Activated gamma-delta T cell treated with Interleukin-2 at 50 U/mL for 16 hours (primary cell): ENCODE measurements at places on chromosomes 5 and 9.

DNA sequence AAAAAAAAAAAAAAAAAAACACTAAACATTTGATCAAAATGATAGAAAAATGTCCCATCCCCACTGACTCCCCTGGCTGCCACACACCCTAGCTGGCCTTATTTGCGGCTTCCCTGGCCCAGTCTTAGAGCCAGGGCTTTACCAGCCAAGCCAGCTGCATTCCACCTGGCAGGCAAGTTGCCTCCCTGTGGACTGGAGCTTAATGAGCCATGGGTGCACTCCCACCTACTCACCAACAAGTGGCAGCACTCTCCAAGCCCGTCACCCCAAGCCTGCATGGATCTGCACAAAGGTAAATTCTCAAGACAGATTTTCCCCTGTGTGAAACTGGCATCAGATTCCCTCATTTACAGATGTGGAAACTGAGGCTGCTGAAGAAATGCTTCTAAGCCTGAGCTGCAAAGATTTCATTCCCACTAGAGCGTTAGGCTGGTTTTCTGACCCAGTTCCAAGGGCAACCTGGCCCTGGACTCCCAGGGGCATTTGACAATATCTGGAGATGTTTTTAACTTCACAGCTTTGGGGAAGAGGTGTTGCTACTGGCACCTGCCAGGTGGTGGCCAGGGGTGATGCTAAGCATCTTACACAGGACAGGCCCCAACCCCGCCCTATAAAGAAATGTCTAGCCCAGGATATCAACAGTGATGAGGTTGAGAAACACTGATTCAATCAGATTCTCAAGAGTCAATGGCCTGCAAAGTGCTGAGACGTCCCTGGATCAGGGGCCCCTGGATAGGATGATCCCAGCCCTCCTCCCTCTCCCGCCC lies 21.9 kb upstream of the VDAC1 start:
- peak; percentile 46 for DNase-seq

GRCh38 chr5:102153003-102153759 lies 142.9 kb downstream of the SLCO4C1 start:
- no peak for DNase-seq

DNA sequence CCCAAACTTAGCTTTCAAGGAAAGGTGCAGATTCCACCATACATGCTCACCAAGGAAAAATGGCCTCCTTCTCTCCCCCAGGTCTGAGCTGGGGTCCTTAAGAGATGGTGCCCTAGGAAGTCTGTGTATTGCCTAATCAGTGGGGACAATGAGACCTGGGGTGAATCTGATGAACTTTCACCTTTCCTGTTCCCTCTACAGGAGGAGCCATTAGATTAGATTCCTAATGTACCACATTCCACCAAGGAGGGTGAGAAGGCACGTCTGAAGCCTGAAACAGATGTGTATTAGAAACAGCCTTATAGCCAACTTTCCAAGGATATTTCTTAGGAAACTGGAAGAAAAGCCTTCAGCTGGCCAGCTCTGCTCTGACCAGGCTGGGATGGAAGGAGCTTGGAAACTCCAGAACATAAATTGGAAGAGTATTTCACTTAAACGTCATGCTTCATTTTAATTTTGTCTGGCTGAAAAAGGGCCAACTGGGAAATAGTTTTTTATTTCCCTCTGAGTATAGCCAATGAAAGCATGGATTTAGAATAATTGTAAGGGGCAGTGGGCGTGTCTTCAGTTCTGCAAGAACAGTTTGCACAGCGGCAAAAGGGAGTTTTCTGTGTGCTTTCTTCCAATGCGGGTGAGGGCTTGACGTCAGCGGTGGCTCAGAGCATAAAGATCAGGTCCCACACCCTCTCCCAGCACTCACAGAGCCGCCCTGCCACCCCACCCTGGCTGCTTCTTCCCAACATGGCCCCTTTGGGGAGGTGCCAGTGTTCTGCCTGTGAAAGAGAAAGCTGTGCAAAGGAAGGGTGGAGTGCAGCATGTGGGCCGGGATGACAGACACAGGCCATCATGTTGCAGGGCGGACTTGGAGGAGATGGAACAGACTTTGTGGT lies 210.9 kb downstream of the ESM1 start:
- DNase-seq, result no peak

- no peak for DNase-seq
Measured at GRCh38 chr5:145068721-145069120, 766.4 kb downstream of the PRELID2 start.

DNA sequence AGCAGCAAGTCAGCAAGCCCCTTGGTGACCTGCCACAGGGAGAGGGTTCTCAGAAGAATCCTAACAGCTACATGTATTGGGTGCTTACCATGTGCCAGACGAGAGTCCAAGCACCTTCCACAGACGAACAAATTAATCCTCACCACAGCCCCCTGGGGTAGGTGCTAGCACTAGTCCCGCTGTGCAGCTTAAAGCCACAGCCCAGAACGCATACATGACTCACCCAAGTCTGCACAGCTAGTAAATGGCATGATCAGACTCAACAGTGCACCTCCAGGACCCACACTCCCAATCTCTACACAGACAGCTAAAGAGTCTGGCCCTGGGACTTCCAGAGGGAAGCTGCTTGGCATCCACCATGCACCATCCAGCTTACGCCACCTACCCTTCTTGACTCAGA lies 111.5 kb downstream of the PAX5 start:
- DNase-seq, result no peak

- no peak for DNase-seq
Measured at GRCh38 chr5:135105105-135105484, 71.1 kb upstream of the PITX1 start.

DNA sequence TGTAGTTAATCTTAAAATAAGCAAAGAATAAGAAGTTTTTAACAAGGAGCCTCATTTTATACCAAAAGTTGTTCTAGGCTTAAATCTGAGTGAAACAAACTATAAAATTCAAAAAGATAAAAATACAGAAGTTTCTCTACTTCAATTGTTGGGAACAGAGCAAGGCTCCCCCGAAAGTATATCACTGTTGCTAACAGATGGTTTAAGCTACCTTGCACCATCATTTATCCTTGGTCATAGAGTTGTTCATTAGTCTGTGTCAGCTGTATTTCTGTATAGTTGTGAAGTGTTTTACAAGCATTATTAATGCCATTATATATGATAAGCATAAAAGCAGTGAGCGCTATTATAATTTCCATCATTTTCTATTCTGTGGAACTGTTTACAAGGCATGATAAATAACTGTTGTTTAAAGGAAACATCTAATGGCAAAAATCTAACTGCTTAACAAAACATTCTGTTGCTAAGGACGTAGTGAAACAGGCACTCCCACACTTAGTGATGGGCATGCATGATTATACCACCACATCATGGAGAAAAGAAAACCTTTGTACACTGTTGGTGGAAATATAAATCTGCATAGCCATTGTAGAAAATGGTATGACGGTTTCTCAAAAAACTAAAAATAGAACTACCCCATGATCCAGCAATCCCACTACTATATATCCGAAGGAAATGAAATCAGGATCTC lies 23.3 kb upstream of the ACO1 start:
- DNase-seq, result no peak

DNA sequence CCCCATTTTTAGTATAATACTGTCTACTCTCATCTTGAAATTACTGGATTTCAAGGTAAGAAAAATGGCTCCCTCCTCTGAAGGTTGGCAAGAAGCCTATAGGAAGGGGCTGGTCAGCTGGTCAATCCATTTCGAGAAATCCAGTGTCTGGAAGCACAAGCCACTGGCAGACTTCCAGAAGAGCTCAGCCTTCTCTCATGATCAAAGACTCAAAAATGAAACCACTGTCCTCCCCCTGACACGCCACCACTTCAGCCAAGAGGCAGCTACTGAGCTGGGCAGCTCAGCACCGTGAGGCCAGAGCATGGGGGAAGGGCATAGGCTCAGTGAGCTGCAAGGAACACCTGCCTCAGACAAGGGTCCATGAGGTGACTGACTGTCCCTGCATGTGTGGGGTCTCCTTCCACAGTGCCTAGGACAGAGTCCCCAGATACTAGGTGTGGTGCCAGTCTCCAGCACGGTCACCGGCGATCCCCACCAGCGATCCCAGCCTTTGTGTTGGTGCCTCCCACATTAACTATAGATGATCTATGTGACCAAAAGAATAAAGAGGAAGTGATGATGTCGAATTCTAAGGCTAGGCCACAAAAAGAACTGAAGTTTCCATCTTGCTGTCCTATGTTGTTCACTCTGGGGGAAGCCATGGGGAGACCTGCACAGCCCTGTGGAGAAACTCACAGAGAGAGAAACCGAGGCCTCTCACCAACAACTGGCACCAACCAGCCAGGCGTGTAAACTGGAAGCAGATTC lies 100.1 kb upstream of the LRRTM2 start:
- no peak for DNase-seq

DNA sequence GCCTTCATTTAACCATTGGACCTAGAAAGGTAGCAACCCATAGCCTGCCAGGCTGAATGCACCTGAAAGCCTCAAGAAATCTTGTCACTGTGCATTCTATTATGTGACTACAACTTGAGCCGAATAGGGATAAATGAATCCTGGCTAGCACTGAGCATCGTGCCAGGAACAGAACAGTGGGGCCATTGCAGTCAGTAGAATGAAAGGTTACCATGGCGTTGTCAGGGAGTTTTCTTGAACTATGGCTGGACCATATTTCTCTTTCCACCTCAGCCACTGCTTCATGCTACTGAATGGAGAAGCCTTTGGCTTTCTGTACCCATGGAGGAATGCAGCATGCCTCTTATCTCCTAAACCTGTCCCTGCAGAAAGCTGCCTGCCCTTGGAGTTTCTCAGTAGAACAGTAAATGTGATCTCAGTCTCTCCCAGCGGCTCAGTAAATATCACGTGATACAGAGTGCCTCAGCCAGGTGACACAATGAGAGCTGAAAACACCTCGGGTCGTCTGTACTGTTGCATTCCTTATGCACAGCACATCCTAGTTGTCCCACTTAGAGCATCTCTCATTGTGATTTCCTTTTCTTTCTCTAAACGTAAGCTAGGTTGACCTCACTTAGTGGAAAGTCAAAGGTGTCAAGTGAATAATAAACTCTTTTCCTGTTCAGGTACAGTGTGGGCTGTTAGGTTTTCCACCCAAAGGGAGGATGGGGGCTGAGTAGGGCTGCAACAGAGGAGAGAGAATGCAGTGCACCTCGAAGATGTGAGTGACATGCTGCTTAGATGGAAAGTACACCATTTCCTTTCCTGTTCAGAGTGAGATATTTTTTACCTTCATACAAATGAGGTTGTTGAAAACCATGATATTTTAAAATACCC lies 115.3 kb downstream of the MACIR start:
- no peak for DNase-seq

- DNase-seq, result no peak
Measured at GRCh38 chr5:136615251-136616119, 250.1 kb upstream of the TRPC7 start.

DNA sequence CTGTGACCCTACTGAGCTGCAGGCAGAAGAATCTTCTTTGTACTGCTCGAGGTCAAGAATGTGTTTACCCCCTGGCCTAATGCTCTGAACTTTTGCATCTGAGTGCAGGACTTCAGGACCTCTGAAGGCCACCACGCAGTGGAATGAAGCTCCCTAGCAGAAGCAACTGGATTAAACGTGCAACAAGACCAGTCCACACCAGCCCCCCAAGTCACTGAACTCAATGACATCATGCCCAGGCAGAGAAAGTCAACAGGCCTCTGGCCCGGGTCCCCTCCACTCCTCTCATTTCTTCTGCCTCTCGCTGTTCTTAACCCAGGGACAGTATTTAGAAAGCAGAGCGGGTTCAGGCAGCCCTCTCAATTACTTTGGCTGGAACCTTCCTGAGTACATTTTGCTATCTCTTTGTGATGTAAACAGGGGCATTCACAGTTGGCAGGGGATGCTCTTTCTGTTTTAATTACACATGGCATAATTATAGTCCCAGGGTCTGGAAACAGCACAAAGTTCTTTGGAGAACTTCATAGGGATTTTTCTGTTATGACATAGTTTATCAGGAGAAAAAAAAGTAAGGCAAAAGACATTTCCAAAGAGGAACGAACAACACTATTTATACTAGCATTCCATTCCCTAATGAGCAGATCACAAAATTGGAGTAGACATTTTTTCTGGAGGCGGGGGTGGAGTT lies 108.2 kb upstream of the SPATA31D4 start:
- DNase-seq, result no peak

GRCh38 chr5:80308526-80308925 lies 11.3 kb upstream of the SPZ1 start:
- DNase-seq, result no peak

DNA sequence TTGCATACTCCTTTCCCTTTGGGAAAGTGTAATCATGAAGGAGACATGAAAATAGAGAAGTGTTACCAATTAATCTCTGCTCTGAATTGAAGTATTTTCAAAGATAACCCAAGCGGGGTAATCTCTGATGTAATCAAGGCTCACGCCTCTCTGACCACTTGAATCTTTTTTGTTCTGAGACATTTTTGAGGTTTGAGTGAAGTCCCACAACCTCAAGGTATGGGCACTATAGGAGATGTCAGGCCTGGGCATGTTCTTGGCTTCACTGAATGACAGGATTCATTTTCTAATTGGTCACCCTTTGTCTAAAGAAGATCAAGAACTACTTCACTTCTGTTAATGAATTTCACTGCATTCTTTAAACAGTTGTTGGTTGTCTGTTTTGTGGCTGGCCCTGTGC lies 23.7 kb downstream of the ENHO start:
- no peak for DNase-seq

- DNase-seq, result no peak
Measured at GRCh38 chr9:124611106-124611505, 103.9 kb upstream of the NR5A1 start.

- DNase-seq, result no peak
Measured at GRCh38 chr5:81759632-81760005, 8.7 kb upstream of the SSBP2 start.

DNA sequence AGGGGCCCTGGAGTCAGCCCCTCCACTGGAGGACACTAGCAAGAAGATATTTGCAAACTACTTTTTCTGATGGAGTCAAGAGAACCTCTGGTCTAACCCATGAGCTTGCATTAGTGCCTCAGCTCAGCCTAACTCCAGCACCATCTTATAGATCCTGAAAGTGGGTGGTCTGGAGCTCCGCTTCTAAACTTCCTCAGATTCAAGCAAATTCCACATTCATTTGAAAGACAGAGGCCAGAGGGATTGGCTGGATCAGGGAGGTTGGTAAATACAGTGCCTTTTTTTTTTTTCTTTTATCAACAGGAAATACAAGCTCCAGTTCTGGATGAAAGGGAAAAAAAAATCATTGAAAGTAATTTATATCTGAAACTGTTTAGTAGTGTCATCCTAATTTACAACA lies 99.9 kb downstream of the ENC1 start:
- DNase-seq, result no peak

DNA sequence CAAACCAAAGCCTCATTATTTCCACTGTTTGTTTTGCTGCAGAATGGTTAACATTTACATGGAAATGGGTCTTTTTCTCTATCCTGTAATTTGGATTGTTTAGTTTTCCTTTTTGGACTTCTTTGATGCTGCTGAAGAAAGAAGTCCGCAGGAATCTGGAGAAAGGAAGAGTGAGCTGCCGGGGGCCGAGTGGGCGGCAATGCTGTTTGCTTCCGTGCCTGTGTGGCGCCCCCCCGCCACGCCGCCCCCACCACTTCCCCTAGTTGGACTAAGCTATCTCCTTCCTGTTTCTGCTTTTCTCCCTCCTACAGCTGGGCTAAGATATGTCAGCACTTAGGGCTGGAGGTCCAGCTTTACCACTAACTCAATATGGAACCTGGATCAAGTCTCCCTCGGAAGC lies 39.7 kb downstream of the ACTL7B start:
- DNase-seq, result no peak

- no peak for DNase-seq
Measured at GRCh38 chr9:85528142-85528541, 213.6 kb downstream of the AGTPBP1 start.

GRCh38 chr5:177336603-177337494 lies 14.6 kb downstream of the LMAN2 start:
- no peak for DNase-seq
